ENCODE measurements at places on chromosomes 5 and 9. TPM values are rescaled to one million over a fixed set of nuclear protein-coding genes. Genes with fewer than 3 reads are reported as not detected.

The SPATA31E1 gene
- total RNA-seq, result not detected

The AJM1 gene
- 3.5 TPM for total RNA-seq

The TRIM7 gene
- total RNA-seq, result 4.3 TPM

The ASPN gene
- 2.3 TPM for total RNA-seq

The APBA1 gene
- 4.3 TPM for total RNA-seq

The PPP1R2B gene
- total RNA-seq, result not detected

The CLTA gene
- 177 TPM for total RNA-seq

The PCDHA9 gene
- total RNA-seq, result 0.32 TPM

The WNK2 gene
- 7.7 TPM for total RNA-seq

GRCh38 chr9:72982146-72982799, 29.4 kb upstream of the ALDH1A1 start:
- DNase-seq, result no peak
- H3K27ac ChIP-seq, result no peak overlapping the region
- H3K4me3 ChIP-seq, result no peak overlapping the region
- H3K27me3 ChIP-seq, result no peaks in the 10 kb centered on the region
- no peaks in the 10 kb centered on the region for H3K36me3 ChIP-seq

DNA sequence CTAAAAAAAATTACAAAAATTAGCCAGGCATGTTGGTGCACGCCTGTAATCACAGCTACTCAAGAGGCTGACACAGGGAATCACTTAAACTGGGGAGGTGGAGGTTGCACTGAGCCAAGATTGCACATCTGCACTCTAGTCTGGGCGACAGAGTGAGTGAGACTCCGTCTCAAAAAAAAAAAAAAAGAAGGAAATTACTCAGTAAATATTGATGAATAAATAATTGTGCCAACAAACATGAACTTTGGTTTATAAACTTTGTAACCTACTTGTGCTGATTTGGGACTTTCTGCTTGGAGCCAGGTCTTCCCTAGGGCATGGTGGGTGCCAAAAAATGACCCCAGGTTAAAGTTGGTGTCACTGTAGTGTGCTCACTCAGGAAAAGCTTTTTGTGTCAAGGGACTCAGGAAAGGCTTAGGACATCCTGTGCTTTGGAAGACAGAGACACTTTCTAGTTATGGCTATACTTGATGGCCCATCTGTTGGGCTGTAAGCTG, 19.0 kb downstream of the ABLIM3 start:
- H3K27me3 ChIP-seq, result no peaks in the 10 kb centered on the region
- H3K4me3 ChIP-seq, result no peak overlapping the region
- peaks cover 24% of the 10 kb centered on the region for H3K4me1 ChIP-seq
- DNase-seq, result no peak

GRCh38 chr5:155303120-155303519, 289.6 kb downstream of the KIF4B start:
- no peak overlapping the region for H3K27ac ChIP-seq
- H3K4me3 ChIP-seq, result no peak overlapping the region
- no peaks in the 10 kb centered on the region for H3K4me1 ChIP-seq
- no peaks in the 10 kb centered on the region for H3K27me3 ChIP-seq
- H3K36me3 ChIP-seq, result no peaks in the 10 kb centered on the region

DNA sequence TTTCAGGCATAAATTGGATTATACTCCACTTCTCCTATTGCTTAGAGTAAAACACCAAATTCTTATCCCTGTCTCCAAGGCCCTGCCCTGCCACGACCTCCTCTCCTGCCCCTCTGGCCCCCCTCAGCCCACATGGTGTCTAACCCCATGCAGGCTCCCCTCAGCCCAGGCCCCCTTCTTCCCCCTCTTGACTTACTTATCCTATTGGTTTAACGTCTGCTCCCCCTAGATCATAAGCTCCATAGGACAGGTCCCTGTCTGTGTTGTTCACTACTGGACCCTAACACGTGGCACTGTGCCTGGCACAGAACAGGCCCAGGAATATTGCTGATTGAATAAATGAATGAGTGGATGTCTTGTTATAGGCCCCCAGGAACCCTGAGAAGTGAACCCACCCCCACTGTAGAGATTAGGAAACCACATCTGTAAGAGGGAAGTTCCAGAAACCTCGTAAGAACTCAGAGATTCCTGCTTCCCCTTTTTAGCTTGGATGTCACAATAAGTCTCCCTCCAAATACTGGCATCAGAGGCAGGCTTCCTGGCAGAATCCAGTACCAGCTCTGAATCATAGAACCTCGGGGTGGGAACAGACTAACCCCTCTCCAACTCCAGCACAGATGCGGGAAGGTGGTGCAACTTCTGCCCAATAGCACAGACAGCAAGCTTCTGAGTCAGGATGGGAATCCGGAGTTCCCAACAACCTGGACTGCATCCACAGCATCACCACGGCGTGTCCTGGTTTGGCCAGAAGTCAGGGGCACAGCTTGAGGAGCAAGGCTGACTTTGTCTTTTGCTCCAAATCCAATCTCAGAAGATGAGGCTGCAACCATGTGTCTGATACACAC, 31.5 kb downstream of the HRH2 start:
- peaks cover 36% of the 10 kb centered on the region for H3K4me1 ChIP-seq
- no peaks in the 10 kb centered on the region for H3K36me3 ChIP-seq
- H3K27me3 ChIP-seq, result peaks cover 29% of the 10 kb centered on the region

DNA sequence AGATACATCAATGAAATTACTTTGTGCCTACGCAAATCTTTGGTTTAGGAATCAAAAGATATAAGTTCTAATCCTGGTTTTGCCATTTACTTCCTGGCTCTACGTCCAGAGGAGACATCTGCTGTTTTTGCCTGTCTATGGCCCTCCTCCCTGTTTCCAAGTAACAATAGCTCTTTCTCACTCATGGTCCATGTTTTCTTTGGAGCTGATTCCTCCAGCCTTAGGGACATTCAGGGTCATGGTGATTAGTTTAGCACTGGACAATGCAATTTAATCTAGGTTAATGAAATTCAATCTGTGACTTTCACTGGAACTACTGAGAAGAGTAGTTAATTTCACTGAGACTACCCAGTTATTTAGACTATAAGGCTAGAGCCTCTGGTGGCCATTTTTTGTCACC, 170.6 kb downstream of the SEMA6A start:
- no peaks in the 10 kb centered on the region for H3K36me3 ChIP-seq
- H3K27ac ChIP-seq, result no peak overlapping the region
- no peak for DNase-seq
- H3K27me3 ChIP-seq, result no peaks in the 10 kb centered on the region
- H3K4me1 ChIP-seq, result no peaks in the 10 kb centered on the region

GRCh38 chr5:147611483-147611882, 101.6 kb upstream of the DPYSL3 start:
- H3K27ac ChIP-seq, result no peak overlapping the region
- H3K4me3 ChIP-seq, result no peak overlapping the region
- DNase-seq, result no peak
- H3K4me1 ChIP-seq, result no peaks in the 10 kb centered on the region
- H3K27me3 ChIP-seq, result no peaks in the 10 kb centered on the region

DNA sequence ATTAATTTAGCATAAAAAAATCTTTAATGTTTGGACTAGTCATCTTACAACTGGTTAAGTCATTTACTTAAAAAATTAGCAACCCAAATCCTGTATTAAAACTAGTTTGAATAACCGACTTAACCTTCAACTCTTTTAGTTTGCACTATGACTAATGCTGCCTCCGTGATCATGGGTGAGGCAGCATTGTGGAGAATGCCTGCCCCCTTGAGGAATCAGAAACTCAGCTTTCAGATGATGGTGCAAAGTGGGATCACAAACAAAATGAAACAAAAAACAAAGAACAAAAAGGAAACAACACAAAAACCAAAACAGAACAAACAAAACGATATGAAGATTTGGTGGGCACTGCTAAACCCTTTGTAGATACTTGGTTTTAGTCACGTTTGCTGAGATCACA, 127.0 kb upstream of the PALM2AKAP2 start:
- no peaks in the 10 kb centered on the region for H3K4me1 ChIP-seq
- H3K27ac ChIP-seq, result no peak overlapping the region
- no peak overlapping the region for H3K4me3 ChIP-seq

DNA sequence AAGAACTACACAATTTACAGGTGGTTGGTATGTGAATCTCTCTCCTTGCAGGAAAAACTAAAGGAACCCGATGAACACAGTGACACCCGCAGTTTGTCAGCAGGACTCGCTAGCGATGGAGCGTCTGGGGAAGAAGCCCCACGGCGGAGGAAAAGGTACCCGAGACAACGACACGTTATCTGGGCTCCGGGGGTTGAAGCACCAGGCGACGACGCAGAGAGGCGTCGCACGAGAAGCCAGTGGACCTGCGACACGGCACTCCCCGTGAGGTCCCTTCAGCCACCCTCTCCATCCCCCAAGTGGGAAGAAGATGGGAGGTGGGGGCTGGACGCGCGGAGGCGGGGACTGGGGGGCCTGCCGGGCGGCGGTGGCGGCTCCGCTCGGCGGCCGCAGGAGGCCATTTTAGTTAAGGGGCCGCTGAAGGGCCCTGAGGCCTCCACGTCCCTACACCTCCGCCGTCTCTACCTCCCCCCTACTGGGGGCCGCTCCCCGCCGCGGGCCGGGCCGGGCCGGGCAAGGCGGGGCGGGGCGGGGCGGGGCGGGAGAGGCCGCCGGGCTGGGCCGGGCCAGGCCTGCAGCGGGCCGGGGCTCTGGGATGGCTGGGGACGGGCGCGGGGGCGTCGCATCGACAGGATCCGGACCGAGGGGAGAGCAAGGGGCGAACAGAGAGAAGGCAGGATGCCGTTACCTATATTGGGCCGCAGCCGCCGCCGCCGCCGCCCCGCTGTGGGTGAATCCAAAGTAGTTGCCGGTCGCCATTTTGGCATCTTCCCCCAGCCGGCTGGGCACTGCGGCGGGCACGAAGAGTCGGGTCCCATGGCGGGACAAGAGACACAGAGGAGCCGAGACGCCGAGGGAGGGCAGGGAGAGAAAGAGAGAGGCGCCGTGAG, 754 bp downstream of the ZFR start:
- H3K27ac ChIP-seq, result peak overlapping the region; percentile 91
- peak overlapping the region; percentile 89 for H3K4me3 ChIP-seq
- peaks cover 47% of the 10 kb centered on the region for H3K4me1 ChIP-seq

GRCh38 chr5:132680780-132681475, 7.1 kb downstream of the IL4 start:
- no peak overlapping the region for H3K4me3 ChIP-seq
- H3K4me1 ChIP-seq, result peaks cover 12% of the 10 kb centered on the region
- H3K27ac ChIP-seq, result no peak overlapping the region
- H3K27me3 ChIP-seq, result no peaks in the 10 kb centered on the region

DNA sequence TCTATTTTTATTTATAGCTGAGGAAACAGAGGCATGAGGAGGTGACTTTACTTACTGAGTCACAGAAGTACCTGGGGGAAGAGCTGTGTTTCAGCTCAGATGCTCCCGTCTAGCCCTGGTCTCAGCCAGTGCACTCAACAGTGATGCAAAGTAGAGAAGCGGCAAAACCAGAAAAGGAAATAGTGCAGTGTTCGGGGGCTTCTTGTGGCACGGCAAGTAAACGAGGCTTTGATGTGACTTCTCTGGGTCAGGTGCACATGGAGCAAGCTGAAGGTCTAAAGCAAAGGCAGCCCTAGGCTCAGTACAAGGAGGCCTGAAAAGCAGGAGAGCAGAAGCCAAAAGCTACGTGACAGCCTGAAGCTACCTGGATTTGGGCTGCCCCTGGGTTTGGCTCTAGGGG, 526.7 kb upstream of the ADAMTS16 start:
- H3K27me3 ChIP-seq, result no peaks in the 10 kb centered on the region
- DNase-seq, result no peak
- H3K4me3 ChIP-seq, result no peak overlapping the region
- no peak overlapping the region for H3K27ac ChIP-seq
- H3K36me3 ChIP-seq, result no peaks in the 10 kb centered on the region

DNA sequence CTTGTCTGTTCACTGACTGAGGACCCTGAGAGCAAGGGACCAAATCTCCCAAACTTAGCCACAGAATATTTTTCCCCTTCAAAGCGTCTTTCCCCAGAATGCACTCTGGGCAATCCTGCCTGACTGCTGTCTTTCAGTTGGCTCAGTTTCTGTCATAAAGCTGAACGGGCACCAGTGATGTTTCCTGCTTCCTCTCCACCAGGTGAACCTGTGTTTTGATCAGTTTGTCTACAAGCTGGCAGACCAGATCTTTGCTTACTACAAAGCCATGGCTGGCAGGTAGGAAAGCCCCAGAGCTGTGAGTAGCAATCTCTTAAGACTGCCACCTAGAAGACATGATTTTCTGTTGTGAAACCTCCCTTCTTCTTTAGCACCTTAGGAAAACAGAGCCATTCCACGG, 61.8 kb downstream of the CYFIP2 start:
- no peaks in the 10 kb centered on the region for H3K4me1 ChIP-seq
- H3K27ac ChIP-seq, result no peak overlapping the region
- no peaks in the 10 kb centered on the region for H3K27me3 ChIP-seq
